ENCODE measurements at places on chromosomes 6 and 20.
A peak's percentile ranks its signal among the peaks of the same experiment; 100 is the strongest.

DNA sequence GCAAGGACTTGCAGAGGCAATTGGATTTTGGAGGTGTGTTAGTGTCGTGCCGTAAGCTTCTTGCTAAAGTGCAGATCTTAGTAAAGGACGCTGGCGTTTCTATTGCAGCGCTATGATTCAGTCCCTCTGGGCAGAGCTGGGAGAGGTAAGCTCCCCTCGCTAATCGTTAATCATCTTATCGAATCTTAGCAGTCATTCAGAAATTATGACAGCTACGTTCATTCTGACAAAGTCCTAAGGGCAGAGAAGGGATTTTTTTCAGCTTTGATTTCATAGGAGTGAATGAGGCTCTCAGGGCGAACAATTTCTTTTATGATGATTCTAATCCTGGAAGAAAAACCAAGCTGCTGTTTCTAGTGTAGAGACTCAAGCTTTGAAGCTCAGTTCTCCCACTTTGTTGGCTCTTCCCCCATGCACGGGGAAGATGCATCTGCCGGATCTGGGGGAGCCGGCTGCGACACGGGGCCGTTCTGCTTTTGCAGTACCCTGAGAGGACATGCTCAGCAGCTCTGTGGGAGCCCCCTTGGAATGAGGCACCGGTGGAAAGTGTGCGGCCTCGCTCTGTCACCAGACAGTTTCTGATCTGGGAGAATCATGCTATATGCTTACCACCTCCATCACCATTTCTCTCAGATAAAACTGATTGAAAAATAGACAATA, 79.1 kb upstream of the SLC22A23 start:
- no peak for DNase-seq

GRCh38 chr6:11132194-11132888, 20.8 kb upstream of the ERVFRD-1 start:
- no peak for DNase-seq

- no peak for DNase-seq
Observed at GRCh38 chr6:111971866-111972532, 81.9 kb upstream of the CCN6 start.

- DNase-seq, result no peak
Observed at GRCh38 chr20:29689411-29690225, 1567.8 kb upstream of the DEFB115 start.

DNA sequence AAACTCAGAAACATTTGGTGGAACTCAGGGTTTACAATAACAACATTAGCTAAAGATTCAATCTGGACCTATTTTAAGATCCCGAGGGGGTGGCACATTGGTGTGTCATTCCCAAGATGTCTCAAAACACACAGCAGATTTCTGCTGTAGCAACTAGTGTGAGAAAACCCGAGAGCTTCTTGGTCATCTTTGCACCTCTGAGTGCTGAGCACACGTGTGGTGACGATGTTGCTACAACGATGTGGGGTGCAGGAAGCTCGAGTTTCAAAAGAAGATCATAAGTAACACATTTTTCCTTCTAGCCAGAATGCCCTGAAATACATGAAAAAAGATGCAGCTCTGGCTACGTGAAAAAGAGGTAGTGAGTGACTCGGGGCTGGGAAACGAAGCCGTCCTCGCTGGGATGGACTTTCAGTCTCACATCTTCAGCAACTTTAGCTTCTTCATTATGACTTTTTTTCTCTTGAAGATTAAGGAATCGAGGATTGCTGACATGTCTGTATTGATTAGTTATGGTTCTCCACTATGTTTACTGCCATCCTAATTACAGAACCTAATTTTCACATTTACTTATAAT, 1.5 kb downstream of the RAMACL start:
- DNase-seq, result no peak

GRCh38 chr20:64156136-64156885, 7.9 kb upstream of the MYT1 start:
- DNase-seq, result no peak

DNA sequence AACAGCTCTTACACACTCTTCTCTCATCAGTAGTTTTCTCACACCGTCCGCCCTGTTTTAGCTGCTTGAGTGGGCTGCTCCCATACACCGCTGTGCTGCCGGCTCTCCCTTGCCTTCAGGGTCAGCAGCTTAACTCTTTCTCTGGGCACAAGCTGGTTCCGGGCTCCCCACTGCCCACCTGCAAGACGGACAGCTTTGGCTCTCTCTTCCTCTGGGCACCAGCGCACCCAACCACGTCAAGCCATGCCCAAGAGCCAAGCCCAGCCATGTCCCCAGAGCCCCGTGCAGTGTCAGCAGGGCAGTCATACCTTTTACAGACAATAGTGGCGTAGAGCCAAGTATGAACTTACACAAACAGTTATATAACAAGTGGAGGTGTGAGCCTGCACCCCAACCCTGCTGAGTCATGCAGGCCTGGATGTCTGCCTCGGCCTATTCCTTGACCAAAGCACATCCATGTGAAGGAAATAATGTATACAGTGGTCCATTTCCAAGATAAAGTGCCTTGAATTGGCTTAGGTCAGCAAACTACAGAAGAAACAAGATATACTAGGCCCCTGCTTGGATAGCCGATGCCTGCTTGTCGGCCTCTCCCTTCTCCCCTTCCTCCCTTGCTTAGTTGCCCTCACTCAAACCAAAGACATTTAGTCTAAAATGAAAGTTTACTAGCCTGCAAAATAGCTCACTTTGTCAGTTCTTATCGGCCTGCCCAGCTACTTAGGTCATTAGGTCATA, 89.3 kb downstream of the JPH2 start:
- no peak for DNase-seq

DNA sequence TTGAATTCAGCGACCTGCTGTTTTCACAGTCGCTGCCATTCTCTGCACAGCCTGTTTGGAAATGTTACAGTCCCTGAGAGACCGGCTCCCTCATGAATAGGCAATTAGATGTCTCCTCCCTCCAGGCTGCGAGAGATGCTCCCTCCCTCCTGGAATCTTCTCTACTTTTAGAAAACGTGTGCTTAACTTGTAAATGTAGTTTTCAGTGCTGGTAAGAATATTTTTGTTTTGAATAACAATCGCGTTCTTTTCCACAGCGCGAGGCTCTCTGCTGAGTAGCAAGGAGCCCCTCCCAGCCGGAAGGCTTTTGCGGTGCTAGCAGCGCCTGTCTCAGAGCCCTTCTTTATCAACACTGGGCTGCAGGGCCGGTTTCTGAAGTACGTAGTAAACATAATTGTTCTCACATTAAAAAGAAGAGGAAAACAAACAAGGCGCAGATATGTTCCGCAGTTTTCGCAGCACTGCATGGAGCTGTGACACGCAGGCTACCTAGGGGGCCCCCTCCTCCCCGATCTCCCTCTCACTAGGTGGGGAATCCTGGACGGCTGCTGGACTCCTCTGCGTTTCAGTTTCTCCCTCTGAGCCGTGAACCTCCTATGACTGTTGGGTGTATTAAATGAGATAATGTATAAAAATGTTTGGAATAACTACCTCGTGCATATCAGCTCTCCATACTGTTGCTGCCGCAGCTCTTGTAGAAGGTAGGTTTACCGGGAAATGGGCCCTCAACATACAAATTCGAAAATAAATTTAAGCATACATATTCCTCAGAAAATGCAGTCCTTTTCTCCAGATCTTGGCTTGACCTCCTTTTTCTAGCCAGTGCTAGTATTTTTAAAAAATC, 79.0 kb upstream of the SPACA1 start:
- no peak for DNase-seq

DNA sequence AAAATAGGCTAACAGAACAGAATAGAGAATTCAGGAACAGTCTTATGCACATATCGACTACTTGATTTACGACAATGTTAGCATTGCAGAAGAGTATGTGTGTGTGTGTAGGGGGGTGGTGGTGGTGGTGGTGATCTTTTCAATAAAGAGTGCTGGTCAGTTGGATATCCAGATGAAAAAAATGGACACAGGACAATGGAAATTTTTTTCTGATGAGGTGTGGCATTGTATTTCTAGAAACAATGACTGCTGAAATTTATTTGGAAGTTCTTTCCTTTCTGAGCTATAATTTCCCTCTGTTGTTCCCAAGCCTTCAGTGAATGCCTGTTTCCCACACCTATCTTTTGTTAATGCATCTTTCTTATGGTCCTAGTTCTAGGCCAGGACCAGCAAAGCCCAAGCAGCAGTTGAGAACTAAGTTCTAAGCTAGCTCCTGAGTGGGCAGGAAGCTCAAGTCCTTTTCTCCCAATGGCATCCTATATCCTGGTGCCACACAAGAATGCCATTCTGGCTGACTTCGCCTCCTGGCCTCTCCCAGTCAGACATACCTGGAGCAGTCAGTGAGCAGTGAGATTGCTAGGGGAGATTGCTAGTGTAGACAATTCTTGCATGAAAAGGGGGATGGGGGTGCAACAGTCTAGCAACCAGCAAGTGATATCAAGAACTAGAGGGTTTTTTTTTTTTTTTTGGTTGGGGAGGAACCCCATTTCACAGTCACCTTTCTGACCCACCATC, 1.2 kb upstream of the TOX2 start:
- no peak for DNase-seq

- DNase-seq, result no peak
Observed at GRCh38 chr6:106643061-106643460, 13.7 kb downstream of the QRSL1 start.

DNA sequence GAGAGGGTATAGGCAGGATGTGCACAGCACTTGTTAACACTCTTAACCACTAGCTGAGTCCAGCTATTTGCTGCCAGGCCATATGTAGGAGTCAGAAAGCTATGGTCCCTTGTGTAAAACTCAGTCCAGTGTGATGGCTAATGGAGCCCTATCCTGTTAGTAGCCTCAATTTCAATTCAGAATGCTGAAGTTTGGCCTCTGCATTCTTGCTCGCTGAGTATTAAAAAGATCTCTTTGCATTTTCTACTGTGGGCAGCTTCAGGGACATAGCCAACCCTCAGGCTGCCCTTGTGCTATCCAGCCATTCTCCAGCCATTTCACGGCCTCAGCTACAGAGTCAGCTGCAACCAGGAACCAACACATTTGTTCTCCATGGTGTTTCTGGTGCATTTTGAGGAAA, 92.5 kb downstream of the SPTLC3 start:
- DNase-seq, result no peak

GRCh38 chr6:1778686-1779235, 169.0 kb downstream of the FOXC1 start:
- no peak for DNase-seq

- DNase-seq, result no peak
Observed at GRCh38 chr6:41581381-41581991, 35.3 kb downstream of the FOXP4 start.

GRCh38 chr6:166610069-166610468, 17.0 kb downstream of the RPS6KA2 start:
- DNase-seq, result no peak

- DNase-seq, result no peak
Observed at GRCh38 chr20:58472273-58473018, 42.8 kb downstream of the APCDD1L start.

GRCh38 chr6:151911401-151911800, 103.9 kb downstream of the ESR1 start:
- DNase-seq, result no peak

DNA sequence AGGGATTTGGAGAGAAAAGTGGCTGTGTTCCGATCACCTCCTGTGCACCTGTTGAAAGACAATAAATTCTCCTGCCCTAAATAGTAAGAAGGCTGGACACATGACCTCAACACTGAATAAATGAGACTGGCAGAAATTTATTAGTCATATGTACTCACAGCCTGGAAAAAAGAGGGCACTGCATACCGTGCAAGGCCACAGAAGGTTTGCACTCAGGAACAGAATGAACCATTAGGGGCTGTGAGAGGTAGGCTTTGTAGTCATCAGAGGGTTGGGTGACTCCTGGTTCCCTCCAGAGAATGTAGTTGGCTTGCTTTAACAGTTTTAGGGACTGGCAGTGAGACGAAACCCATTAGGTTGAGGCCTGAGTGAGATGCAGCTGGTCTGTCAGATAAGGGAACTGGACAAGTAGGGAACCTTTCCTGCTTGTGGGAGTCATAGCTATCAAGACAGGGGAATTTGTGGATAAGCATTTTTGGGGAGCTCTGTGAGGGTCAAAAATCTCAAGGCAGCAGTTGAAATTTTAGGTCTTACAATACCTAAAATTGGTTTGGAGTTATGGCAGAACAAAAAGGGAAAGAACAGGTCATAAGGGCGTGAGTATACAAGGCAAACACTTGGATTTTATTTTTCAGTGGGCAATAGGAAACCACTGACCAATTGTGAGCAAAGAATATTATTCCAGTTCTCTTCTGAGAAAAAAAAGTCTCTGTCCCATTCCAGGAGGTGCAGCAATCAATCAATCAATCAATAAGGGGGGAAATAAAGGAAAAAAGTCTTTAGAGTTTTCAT, 67.9 kb upstream of the BTN3A2 start:
- peak; percentile 34 for DNase-seq

GRCh38 chr6:30682143-30683117, 4.0 kb downstream of the PPP1R18 start:
- no peak for DNase-seq

GRCh38 chr6:147126618-147127022, 77.6 kb upstream of the STXBP5 start:
- no peak for DNase-seq

DNA sequence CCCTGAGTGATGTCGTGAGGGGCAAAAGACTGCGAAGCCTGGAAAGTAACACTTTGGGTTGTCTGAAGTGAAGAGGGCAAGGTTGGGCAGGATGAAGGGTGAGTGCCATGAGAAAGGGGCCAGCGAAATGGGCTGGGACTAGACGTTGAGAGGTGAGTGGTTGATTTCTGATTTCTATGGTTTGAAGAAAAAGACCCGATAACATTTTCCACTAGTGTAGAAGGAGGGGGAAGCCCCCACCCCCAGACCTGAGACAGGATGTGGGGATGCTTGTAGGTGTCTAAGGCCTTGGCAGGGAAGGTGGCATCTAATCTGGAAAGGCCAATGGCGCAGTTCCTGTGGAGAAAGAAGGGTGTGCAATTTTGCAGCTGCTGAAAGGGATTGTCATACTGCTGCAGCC, 25.3 kb upstream of the KIF3B start:
- DNase-seq, result no peak

- DNase-seq, result no peak
Observed at GRCh38 chr20:45968801-45969711, 2.9 kb downstream of the ZNF335 start.

DNA sequence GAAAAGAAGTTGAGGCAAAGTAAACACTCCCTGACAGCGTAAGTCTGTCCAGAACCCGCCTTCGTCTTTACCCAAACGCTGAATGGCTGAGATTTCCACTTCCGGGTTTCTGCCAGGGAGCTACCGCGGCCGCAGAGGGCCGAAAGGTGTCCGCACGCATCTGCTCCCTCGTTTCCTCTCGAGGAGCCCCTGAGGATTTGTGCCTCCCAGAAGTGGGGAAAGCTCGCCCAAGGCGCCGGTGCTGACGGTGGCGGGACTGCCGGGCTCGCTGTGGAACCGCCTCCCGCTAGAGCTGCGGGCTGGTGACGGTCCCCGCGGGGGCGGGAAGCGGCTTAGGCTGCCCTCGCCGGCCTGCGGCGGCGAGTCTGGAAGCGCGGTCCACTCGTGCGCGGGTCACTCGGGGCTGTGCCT, 1760.2 kb upstream of the DEFB115 start:
- DNase-seq, result peak; percentile 2

- no peak for DNase-seq
Observed at GRCh38 chr6:129117355-129117754, 234.4 kb downstream of the LAMA2 start.

Measured in hematopoietic multipotent progenitor cell treated with erythropoietin and hydrocortisone succinate and interleukin-3 and kit ligand, for 15 days (in vitro differentiated cells).